ENCODE measurements at places on chromosomes 12 and 14.
A peak's percentile ranks its signal among the peaks of the same experiment; 100 is the strongest.

DNA sequence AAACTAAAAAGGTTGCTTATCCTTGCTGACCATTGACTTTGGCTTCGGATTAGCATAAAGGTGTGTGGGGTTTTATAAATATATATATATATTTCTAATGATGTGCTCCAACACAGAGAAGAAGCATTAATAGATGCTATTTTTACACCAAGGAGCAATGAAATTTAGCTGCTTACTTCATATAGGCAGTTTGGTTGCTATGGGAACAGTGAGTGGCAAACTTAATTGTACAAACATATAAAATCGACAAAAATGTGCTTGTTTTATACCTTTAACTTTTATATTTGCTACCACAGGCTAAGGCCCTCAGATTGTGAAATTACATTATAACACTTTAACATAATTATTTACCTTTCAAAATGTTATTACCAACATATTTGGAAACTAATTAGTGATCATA is 303.4 kb downstream of the SEC23A start:
- no peak for DNase-seq

GRCh38 chr12:76247026-76247646 is 101.1 kb downstream of the BBS10 start:
- no peak for DNase-seq

GRCh38 chr14:52067873-52068614 is 815 bp downstream of the NID2 start:
- peak; percentile 51 for DNase-seq

- DNase-seq = no peak
Observed at GRCh38 chr12:97989366-97989940, 525.9 kb upstream of the TMPO start.

DNA sequence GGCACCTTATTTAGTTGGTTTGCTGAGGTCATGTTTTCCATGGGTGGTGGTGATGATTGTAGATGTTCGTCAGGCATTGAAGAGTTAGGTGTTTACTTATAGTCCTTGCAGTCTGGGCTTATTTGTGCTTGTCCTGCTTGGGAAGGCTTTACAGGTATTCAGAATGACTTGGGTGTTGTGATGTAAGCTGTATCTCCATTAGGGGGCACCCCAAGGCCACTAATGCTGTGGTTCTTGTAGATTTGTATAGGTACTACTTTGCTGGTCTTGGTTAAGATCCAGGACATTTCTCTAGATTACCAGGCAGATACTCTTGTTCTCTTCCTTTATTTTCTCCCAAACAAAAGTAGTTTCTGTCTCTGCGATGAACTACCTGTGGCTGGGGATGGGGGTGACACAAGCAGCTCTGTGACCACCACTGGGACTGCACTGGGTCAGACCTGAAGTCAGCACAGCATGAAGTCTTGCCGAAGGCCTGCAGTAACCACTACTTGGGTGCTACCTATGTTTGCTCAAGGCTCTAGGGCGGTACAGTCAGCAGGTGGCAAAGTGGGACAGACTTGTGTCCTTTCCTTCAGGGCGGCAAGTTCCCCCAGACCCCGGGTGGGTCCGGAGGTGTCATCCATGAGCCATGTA is 35.8 kb upstream of the FBXO33 start:
- DNase-seq = peak; percentile 43

- no peak for DNase-seq
Observed at GRCh38 chr12:69627501-69627900, 16.8 kb upstream of the LRRC10 start.

DNA sequence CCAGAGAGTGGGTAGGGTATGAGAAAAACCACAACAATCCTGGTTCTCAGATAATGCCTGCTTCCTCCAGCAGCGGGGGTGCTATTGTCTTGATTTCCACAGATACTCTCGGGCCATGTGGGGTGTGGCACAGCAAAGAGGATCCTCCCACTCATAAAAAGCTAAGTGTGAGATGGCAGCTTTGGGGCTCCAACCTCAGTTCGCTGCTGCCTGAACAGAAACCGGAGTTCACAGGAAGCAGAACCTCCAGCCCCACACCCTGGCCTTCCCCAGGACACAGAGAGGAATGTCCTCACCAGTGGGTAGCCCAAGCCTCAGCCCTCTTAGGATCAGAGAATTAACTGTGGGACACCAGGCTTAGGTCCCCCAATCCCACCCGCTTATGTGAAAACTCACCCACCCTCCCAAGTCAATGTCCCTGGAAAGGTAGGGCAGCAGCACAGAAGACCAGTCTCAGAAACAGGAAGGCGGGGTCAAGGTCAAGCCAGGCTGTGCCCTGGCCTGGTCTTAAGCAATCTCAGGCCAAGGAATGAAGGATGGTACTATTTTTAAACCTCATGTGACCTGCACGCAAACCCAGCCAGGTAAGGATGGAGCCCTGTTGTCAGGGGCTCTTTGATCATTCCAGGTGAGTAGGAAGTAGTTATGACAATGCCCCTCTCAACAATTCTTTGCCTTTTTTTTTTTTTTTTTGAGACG is 9.0 kb downstream of the KCTD10 start:
- DNase-seq = no peak

GRCh38 chr14:91575469-91576208 is 65.5 kb upstream of the PPP4R3A start:
- DNase-seq = no peak

GRCh38 chr12:105369014-105369413 is 38.5 kb downstream of the C12orf75 start:
- DNase-seq = peak; percentile 84

GRCh38 chr12:47307680-47308399 is 228.1 kb upstream of the AMIGO2 start:
- DNase-seq = peak; percentile 73

DNA sequence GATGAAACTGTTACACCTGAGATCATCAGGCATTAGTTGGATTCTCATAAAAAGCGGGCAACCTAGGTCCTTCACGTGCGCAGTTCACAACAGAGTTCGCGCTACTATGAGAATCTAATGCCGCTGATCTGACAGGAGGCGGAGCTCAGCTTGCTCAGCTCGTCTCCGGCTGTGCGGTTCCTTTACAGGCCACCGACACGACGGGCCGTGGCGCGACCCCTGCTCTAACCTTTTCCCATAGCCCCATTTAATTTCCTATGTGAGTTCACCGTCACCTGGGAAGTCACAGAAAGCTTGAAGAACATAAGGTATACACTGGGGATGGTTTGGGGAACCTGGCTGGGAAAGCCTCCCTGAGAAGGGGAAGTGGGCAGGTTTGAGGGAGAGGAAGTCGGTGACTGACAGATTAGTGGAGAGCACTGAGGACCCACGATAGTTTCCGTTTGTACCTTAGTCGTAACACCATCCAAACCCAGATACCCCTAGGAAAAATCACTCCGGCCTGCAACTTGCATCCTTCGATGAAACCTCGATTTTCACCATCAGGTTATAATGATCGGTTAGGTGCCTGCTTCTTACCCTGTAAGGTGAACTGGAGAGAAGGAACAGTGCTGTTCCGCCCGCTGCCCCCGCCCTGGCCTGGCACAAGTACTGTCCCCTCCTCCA is 2.8 kb upstream of the AAAS start:
- no peak for DNase-seq

- DNase-seq = no peak
Observed at GRCh38 chr12:120735181-120735580, 9.6 kb downstream of the ACADS start.

DNA sequence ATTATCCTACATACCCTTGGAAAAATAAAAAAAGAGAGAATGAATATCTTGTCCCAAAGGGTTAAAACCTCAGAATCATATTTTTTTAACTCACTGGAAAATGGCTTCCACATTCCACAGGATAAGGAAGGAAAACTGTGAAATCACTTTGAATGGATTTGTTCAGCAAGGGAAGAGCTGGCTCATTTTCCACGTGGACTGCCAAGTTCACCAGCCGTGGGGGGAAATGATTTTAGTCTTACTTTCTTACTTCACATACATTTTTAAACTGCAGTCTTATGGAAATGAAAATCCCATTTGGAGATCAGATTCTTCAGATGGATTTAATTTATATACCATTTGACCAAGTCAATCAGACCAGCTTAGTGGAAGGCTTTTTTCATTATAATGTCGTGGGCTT is 29.9 kb upstream of the AEBP2 start:
- DNase-seq = no peak

DNA sequence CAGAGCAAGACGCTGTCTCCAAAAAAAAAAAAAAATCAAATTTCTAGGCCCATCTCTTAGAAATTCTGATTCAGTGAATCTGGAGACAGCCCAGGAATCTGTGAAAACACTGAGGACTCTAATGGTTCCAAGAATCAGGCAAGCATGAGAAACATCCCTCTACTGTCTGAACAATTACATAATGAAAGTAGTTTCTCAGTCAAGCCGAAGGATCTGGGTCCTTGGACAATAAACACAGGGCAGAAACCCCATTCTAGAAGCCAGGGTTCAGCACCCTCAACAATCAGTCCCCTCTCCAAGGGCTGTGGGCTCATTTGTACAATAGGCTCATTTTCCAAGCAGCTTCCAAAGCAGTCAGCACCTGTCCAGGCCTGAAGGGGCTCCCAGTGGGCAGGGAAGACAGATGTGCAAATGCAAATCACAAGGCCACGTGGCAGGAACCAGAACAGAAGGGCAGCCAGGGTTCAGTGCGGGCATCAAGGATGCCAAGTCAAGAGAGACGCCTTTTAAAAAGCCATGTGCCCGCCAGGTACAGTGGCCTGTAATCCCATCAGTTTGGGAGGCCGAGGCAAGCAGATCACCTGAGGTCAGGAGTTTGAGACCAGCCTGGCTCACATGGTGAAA is 96.1 kb downstream of the KSR2 start:
- DNase-seq = no peak

DNA sequence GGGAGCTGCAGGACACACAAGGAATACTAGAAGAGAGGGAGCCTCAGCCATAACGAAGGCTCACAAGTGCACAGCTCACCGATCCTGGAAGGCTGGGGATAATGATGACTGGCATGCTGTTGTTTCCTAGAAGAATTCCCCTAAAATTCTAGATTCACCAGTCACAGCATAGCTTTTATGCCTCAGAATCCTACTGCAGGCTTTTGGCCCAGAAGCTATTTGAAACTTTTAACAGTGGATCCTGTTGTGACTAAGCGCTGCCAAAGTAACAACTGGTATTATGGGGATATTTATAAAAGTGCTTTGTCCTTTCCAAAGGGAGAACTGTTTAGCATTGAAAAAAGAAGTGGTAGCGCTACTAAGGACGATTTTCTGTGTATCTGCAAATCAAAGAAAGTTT is 214.1 kb upstream of the PELI2 start:
- DNase-seq = no peak

DNA sequence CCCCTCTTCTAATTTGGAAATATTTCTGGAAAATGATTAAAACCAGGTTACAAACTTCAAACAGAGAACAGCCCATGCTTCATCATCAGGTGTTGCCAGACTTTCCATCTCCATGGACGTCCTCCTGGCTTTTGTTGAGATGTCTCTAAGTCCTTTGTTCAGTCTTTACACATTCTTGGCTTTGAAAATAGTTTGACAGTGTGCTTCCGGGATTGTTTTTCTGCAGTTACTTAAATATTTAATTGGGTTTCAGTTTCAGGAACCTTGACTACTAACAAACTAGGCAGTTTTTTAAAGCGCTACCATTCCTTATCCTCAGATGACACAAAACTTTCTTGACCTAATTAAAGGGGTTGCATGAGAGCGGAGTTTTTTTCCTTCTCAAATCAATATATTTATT is 47.8 kb downstream of the GOLGA5 start:
- no peak for DNase-seq

DNA sequence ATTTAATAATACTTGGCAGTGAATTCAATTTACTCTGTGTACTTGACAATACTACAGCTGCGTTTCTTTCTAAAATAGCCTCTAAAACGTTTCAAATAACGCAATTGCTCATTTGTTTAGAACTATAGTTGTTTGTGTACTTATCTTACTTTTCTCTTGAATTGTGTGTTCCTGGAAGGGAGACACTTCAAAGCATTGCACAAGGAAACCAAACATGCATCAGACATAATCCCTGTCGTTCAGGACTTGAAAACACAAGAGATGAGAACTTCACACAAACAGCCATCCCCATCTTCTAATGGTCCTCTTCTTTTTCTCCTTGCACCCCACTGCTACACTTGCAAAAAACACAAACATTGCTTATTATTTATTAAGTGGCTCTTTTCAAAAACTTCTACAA is 38.5 kb downstream of the PTGER2 start:
- DNase-seq = peak; percentile 28

- no peak for DNase-seq
Observed at GRCh38 chr14:68390741-68391140, 402.1 kb downstream of the ZFP36L1 start.

DNA sequence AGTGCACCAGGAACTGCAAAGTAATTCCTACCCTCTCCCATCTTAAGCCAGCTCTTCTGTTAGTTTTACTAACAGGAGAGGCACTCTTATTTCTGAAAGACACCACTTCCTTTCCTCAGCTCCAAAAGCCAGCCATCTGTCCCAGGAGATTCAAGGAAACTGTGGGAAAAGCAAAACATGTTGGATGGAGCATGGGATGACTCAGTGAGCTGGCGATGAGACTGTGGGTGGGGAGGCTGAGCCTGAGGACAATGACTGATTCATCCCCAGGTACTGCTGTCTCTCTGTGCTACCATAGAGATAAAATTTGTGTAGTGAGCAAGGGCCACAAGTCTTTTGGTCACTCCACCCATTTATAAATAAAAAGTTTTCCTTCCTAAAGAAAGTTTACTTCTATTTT is 141.4 kb downstream of the MYRFL start:
- DNase-seq = peak; percentile 55

DNA sequence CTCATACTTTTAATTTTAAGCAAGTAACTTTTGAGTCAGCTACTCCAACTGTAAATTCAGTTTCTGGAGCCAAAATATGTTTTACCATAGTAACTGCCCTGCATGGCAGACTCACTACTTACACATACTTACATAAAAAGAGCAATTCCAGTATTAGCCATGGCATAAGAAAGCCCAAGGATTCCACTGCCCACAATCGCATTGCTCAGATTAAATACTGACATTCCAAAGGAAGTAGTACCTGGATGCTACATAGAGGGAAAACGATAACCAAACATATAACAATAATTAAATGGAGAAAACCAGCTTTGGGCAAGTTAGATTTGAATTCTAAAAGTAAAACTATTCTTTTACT is 2.2 kb downstream of the SLC38A2 start:
- DNase-seq = no peak

DNA sequence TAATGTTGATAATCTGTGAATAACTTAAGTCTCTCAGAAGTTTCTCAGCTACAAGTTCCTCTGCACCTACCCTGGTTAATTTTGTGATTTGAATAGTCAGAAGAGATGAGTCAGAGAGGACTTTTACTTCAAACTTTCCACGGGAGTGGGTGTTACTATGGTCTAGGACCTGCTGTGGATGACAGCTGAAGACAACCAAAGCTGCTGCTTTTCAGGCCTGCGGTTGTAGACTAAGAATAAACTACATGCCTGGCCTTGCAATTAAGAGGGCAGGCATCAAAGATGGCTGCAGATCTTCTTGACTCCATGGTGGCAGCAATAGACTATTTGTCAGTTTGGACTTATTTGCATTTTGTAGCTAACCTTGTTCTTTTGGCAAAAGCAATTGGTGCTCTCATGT is 227.1 kb upstream of the KRR1 start:
- DNase-seq = peak; percentile 42

- no peak for DNase-seq
Observed at GRCh38 chr12:100504804-100505203, 31.1 kb downstream of the NR1H4 start.

- no peak for DNase-seq
Observed at GRCh38 chr12:52730383-52730782, 27.1 kb upstream of the KRT77 start.

- DNase-seq = peak; percentile 27
Observed at GRCh38 chr14:58978343-58978742, 210.1 kb upstream of the DAAM1 start.

GRCh38 chr12:115325858-115326257 is 641.9 kb upstream of the TBX3 start:
- no peak for DNase-seq
